ENCODE measurements at places on chromosomes 13 and 19. TPM values are rescaled to one million over a fixed set of nuclear protein-coding genes. Genes with fewer than 3 reads are reported as not detected.
A peak's percentile ranks its signal among the peaks of the same experiment; 100 is the strongest.

ZNF829 gene
- polyA plus RNA-seq, result 2.6 TPM

LGALS14 gene
- polyA plus RNA-seq, result not detected

MEF2B gene
- polyA plus RNA-seq, result 1.4 TPM

JAK3 gene
- 9.9 TPM for polyA plus RNA-seq

- DNase-seq, result no peak
These were observed 223.0 kb downstream of the LHFPL6 start for GRCh38 chr13:39379667-39380655.

DNA sequence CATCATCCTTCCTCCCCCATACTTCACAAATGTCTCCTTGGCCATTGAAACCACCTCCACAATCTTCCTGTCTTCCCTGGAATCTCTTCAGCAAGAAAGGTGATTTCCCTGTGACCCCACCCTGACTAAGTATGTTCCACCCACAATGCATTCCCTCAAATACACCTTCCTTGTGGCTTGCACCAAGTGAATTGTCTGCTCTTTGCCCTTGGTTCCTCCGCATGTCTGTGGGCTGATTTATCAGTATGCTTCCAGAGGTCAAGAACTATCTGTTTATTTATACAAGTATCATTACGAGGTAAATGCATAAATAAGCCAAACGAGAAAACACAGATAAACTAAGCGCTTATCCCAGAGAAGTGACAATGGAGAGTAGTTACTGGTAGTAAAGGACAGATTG is 45.4 kb upstream of the POMP start:
- peak; percentile 87 for DNase-seq

DNA sequence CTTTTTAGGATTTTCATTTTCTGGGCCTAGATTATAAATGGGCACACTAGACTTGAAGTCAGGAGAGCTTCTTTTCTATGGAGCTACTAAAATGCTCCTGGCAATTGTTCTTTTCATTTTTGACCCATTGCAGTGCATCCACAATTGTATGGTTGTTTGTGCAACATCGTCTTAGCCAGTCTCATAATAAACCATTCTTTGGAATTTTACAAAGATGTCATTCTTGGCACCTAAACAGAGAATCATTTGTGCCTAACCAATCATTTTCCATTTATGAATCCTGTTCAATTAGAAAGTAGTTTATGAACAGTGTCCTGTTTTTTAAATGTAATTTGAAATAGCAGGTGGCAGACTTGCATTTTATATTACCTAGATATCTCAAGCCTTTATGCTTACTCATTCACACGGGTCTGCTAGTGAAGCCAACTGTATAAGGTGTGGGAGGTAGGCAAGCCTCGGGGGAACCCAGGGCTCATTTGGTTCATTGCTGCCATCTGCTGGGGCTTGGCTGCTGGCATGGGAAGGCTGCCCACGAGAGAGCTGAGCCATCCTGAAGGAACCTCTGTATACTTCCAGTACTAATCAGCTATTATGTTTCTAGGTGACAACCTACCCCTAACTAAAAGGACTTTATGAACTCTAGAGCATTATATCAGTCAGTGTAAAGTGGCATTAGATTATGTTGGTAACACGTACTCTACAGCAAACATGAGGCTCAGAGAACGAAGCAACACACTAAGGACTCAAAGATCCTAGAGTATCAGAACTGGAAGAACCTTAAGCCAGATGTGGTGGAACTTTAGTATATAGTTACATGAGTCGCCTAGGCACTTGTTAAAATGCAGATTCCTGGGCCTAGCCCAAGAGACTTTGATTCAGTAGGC is 60.0 kb downstream of the TPT1 start:
- peak; percentile 64 for DNase-seq

DNA sequence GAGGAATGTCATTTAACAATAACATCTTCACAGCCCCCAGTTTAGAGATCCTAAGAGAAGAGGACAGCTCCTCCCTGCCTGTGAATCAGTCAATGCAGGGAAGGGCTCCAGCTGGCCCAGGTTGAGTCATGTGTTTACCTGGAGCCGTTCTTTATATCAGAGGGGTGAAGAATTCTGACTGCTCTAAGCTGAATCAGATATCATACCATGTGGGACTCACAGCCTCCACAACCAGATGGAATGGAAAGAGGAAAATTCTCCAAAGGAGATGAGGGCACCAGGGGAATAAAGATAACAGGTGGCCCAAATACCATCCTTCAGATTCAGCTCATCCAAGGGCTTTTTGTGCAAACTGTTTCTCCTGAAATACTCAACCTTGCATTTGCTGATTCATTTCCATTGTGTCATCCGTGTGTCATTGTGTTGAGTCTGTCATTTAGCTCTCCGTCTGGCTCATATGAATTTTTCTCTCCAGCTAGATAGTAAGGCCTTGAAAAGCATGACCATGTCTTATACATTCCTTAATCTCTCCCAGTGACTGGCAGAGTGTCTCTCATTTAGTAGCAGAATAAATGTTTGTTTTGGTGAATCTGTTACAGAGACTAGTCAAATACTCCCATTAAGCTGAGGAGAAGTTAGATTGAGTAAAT is 217.9 kb downstream of the RFC3 start:
- DNase-seq, result no peak

All from large intestine (tissue), 12 donors.